Activated T-cell treated with anti-CD3 and anti-CD28 coated beads, Interleukin-2, amount 50 U/mL, for 72 hours (primary cell): ENCODE measurements at places on chromosomes 1 and 21. TPM values are rescaled to one million over a fixed set of nuclear protein-coding genes. Genes with fewer than 3 reads are reported as not detected.

Gene HSD3B1
- total RNA-seq: not detected

Gene HPCAL4
- total RNA-seq: 0.86 TPM

Gene PTGER3
- total RNA-seq: not detected

Gene SEMA6C
- total RNA-seq: 4.3 TPM

Gene KCNE1
- total RNA-seq: 0.37 TPM

DNA sequence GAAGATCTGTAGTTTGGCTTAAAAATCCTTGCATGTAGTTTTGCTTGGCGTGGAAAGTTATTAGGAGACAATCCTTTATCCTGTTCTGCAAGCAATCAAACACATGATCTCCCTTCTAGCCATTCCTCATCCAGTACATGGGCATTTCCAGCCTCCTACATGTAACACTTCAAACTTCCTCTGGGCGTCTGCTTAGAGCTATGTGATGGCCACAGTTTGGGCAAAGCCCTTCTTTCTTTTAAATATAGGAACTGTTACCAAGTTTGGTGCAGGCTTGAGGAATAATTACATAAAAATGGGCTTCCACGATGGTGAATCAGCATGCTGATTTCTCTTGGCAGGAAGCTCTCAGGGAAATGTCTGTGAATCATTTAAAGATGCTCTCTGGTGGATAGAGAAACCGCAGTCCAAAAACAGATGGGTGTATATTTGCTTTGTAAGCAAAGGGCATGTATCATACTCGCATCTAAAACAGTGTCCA, 176.9 kb upstream of the FMN2 start:
- no peak for DNase-seq

DNA sequence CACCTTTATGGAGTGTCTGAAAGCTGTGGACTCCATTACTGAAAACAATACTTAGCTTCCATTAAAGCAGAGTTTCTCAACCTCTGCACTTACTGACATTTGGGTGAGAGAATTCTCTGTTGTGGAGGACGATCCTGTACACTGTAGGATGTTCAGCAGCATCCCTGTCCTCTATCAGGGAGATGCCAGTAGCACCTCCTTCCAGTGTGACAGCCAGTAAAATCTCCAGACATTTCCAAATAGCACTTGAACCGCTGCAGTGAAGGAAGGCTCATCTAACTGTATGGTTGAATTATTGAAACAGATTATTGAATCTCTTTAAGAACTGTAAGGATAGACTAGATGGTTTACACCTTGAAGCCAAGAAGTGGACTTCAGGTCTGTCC, 3.1 kb downstream of the PRDM2 start:
- DNase-seq: no peak

GRCh38 chr1:205856433-205856832, 6.5 kb upstream of the PM20D1 start:
- no peak for DNase-seq

- no peak for DNase-seq
These were observed 389.3 kb upstream of the BEND5 start for GRCh38 chr1:49166031-49166430.

DNA sequence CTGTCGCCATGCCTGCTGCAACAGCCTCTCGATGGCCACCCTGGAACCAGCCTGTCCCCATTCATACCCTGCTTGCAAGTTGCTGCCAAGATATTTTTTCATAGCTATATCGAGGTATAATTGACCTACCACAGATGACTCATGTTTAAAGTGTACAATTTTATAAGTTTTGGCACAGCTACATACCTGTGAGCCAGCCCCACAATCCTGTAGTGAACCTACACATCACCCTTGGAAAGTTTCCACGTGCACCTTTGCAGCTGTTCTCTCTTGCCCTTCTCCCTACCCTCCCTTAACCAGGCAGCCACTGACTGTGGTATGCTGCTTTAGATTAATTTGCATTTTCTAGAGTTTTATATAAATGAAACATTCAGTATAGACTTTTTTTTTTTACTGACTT, 23.0 kb upstream of the KCNJ6 start:
- no peak for DNase-seq

DNA sequence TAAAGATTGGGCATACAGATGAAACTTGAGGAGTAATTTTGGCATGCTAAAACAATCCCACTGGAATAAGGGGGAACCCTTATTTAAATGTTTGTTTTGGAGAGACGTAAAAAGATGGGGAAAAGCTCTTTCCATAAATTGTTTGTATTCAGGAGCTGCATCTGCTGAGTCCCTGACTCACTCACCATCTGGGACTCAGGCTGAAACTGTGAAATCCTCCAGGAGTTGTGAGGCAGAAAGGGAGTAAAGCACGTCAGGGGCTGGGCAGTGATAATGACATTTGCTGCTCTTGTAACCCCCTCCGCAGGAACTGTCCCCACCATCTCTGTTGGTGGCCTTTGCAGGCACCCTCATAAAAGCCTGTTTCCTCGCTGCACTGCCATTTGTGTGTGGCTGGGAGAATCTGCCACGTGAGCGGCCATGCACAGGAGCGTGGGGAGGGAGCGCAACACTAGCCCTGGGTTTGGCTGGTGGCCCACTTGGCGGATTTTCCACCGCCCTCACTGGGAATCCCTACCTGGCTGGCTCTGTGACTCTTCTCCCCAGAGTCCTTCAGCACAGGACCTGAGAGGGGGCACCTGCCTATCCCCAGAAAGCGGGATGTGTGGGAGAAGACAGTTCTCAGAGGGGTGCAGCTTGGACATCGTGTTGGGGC, 45.3 kb downstream of the ZSCAN20 start:
- no peak for DNase-seq

GRCh38 chr1:107172450-107173170, 31.8 kb downstream of the NTNG1 start:
- DNase-seq: no peak
